ENCODE measurements at places on chromosomes 3 and 15.
A peak's percentile ranks its signal among the peaks of the same experiment; 100 is the strongest.

DNA sequence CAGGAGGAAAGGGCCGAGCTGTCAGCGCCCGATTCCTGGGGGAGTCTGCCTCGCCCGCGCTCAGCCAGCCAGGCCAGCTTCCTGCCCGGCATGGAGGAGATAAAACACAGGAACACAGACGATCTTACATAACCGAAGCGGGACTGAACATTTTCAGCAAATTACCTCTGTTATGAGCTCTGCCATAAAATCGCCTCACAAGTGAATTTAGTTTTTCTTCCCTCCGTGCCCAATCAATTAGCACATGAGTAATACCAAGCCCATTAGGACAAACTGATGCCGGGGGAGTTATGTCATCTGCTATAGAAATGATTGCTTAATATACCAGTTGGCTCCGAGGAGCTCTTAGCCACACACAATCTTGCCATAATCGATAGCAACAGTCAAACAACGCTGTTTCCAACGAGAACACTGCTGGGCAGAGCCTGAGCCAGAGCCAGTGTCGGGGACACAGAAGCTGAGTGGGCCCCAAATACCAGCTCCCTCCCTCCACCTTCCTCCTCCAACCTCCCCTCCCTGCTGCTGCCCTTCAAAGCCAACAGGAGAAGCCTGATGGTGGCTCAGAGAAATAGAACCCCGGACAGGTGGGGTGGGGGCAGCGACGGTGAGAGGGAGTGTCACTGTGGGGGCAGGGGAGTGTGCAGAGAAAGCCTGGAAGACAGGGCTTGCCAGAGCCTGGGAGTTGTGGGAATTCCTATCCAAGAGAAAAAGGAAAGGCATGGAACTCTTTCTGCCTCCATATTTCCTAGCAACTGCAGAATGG lies 279.4 kb upstream of the TLE3 start:
- no peak for DNase-seq

- no peak for DNase-seq
These were observed 49.8 kb downstream of the POMGNT2 start for GRCh38 chr3:43055806-43056770.

DNA sequence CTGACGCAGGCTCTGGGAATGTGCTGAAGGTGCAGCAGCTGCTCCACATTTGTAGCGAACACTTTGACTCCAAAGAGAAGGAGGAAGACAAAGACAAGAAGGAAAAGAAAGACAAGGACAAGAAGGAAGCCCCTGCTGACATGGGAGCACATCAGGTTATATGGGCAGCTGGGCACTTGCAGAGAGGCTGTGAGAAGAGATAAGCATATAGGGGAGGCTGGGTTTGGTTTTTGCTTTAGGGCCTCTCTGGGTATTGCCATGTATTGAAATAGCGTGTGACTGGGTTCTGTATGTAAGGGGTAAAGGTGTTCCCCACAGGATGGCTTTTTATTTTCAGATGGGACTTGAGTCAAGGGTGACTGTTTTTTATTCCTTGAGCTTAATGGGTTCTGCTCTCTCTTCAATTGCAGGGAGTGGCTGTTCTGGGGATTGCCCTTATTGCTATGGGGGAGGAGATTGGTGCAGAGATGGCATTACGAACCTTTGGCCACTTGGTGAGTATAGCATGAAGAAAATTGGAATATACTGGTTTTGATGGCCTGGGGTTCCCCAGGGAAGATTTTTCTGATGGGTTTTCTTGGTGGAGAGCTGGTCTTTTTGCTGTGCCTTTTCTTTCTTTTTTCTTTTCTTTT lies 7.4 kb downstream of the PSMD2 start:
- DNase-seq: no peak

DNA sequence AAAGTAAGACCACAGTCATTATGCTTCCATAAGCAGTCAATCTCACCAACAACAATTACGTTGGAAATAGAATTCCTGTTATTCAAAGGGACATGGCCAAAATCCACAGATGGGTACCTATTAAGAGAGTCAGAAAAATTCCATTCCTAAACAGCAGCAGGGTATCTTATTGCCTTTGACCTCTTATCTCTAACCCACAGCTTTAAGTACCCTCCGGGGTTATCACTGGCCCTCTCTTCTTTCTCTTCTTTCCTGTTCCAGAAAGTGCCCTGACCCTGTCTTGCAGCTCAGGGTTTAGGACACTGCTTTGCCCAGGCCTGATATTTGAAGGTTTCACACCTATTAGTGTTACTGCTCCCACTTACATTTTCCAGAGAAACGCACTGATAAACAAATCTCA lies 428.7 kb downstream of the TBC1D5 start:
- no peak for DNase-seq

- DNase-seq: no peak
These were observed 172.5 kb upstream of the TLE3 start for GRCh38 chr15:70269991-70270751.

GRCh38 chr15:79916502-79917132 lies 19.8 kb upstream of the MTHFS start:
- DNase-seq: no peak

DNA sequence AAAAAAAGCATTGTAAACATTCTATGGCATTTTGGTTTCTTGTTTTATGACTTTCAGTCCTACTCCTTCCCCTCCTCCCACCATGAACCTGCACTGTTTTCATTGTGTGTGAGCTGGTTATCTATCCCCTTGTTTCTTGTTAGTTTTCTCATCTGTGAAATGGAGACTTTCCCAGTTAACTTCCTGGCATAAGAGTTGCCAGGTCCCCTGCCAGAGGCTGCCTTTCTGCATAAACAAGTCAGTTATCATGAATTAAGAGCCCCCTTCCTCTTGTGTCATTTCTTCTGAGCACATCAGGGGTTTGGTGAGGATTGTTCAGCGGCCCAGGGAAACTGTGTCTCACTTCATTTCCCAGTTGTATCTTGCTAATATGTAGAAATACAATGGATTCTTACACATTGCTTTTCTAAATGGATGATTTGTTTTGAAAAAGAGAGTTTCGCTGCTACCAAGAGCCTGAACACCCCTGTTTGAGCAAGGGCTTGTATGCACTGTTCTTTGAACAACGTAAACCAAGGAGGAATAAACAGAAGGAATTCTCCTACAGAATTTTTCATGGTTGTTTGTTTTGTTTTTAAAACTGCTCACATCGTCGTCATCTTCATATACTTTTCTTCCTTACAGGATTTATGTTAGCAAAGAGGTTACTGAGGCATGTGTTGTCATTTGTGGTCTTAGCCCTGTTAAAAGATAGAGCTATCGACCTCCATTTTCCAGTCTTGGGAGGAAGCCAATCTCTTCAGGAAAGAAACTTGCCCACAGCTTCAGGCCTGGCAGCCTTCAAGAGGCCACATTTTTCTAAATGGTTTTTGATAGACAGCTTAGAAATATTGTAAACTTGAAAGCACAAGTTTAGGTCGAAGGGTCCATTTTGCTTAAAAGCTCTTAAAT lies 144.6 kb upstream of the IL12A start:
- DNase-seq: no peak

GRCh38 chr3:176159796-176160195 lies 1037.5 kb downstream of the TBL1XR1 start:
- DNase-seq: no peak

- DNase-seq: no peak
These were observed 77.2 kb downstream of the MYO1E start for GRCh38 chr15:59295261-59296001.

DNA sequence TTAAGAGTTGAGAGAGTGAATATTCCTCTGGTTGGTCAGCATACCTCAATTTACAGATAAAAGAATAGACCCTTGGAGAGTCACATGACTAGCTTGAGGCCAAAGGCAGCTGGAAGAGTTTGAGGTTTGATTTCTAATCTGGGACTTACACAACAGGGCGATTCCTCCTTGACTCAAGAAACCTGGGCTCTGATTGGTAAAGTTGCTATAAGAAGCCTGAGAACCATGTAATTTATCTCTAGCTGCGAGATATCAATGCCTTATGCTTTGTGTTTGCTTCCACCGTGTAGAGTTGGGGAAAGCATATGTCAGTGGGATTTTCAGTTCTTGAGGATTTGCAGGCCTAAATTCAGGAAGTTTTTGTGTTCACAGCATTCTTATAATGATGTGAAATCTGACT lies 206.0 kb downstream of the KLHL25 start:
- DNase-seq: no peak

GRCh38 chr3:27024493-27024892 lies 344.7 kb downstream of the NEK10 start:
- no peak for DNase-seq

GRCh38 chr3:108292905-108293328 lies 3.4 kb upstream of the HHLA2 start:
- DNase-seq: peak; percentile 44

DNA sequence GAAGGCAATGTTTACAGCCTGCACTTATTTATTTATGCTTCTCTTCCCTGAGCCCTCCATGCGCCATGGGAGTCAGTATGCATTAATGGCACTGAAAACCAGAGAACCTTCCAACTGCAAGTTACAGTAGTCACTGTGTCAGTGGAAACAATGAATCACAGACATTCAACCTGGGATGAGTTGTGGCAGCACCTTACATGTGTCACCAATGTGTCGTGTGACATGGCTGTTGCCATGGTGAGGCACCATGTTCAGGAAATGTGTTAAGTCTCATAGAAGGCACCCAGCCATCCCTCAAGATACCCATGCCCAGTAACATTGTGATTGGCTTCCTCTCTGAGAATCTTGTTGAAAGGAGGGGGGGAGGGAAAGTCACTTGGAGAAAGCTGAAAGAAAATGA lies 105.0 kb downstream of the FOXP1 start:
- peak; percentile 82 for DNase-seq

DNA sequence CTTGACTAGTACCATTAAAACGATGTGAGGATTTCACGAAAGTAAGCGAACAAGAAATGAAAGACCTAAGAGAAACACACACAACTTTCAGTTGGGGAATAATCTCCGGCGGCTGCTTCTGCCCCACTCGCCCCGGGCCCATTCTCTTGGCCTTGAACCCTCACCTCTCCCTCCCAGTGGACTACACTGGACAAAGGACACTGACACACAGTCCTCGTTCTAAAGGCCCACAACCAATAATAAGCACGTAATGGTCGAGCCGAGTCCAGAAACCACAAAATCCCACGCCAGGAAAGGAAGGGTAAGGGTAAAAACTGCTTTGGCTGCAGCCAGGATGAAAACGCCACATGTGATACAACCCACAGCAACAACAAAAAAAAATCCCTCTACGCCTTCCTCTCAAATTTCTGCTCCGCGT lies 469 bp downstream of the ZNF770 start:
- DNase-seq: no peak

- peak; percentile 41 for DNase-seq
These were observed 129.8 kb downstream of the DLG1 start for GRCh38 chr3:197168606-197169005.

DNA sequence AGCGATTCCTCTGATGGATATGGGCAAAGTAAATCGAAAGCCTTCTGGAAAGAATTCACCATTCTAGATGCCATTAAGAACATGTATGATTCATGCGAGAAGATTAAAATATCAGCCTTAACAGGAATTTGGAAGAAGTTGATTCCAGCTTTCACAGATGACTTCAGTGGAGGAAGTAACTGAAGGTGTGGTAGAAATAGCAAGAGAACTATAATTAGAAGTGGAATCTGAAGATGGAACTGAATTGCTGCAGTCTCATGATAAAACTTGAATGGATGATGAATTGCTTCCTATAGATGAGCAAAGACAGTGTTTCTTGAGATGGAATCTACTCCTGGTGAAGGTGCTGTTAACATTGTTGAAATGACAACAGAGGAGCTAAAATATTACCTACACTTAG lies 30.1 kb upstream of the TBC1D23 start:
- DNase-seq: no peak

GRCh38 chr3:105228696-105229095 lies 138.0 kb upstream of the ALCAM start:
- DNase-seq: no peak

- DNase-seq: no peak
These were observed 15.0 kb downstream of the RNF111 start for GRCh38 chr15:59002418-59002859.

DNA sequence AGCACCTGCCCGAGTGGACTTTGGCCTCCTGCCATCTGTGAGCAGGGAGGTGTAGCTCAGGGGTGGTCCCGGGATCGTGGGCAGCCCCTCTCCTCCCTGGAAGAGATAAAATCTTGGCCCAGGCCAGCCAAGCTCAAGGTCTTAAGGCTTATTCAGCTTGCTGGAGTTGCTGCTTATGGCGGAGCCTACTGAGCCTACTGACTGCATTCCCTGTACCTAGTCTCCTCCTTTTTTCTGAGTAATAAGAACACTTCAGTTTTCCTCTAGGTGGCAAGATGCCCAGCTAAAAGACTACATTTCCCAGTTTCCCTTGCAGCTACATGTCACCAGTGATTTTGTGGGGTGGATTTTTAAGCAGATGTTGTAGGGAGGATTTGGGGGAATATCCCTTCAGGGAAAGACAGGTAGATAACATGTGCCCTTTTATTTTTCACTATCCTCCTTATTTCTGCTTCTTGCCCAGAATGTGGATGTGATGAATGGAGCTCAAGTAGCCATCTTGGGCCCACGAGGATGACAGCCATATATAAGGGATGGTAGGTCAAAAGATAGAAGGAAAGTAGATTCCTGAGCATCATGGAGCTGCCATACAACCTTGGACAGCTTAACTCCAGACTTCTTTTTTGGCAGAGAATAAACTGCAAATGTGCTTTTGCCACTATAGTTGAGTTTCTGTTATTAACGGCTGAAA lies 41.4 kb upstream of the INSYN1 start:
- no peak for DNase-seq

GRCh38 chr3:173395073-173395411 lies 2.5 kb upstream of the NLGN1 start:
- no peak for DNase-seq

- DNase-seq: no peak
These were observed 28.4 kb upstream of the PARL start for GRCh38 chr3:183912895-183913579.

DNA sequence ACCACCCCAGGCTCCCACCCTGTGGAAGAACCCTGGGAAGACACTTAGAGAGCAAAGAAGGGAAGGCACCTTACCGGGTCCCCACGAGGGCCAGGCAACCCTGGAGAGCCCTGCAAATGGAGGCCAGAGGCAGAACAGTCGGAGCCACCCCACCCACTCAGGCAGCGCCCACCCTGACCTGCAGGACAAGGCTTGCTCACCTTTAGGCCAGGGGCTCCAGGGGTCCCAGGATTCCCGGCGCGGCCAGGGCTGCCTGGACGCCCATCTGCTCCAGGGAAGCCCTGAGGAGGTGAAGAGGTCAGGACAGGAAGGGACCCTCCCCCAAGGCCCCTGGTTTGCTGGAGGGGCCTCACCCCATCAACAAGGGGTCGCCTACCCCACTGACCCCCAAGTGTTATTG lies 10.3 kb downstream of the COL7A1 start:
- DNase-seq: no peak

Measured in CD4-positive, alpha-beta T cell treated with Interleukin-2 at 100 ng/mL for 4 hours (primary cell).